ENCODE measurements at places on chromosomes 16 and 17. TPM values are rescaled to one million over a fixed set of nuclear protein-coding genes. Genes with fewer than 3 reads are reported as not detected.

The SHBG gene
- 0.14 TPM for polyA plus RNA-seq

The C16orf96 gene
- polyA plus RNA-seq: 0.04 TPM

The USP36 gene
- polyA plus RNA-seq: 17.0 TPM

The AOC3 gene
- polyA plus RNA-seq: 9.7 TPM

The C17orf78 gene
- not detected for polyA plus RNA-seq

The DHX58 gene
- polyA plus RNA-seq: 17.8 TPM

The PPY gene
- not detected for polyA plus RNA-seq

The ZFP3 gene
- polyA plus RNA-seq: 1.5 TPM

The SLC52A1 gene
- 0.92 TPM for polyA plus RNA-seq

The HIRIP3 gene
- 6.3 TPM for polyA plus RNA-seq

The CHRNE gene
- 0.47 TPM for polyA plus RNA-seq

The STX1B gene
- polyA plus RNA-seq: 0.29 TPM

The LPO gene
- not detected for polyA plus RNA-seq

The MAPT gene
- 4.7 TPM for polyA plus RNA-seq

The BFAR gene
- 14.9 TPM for polyA plus RNA-seq

The CTRB1 gene
- 2.0 TPM for polyA plus RNA-seq

The ASB16 gene
- 0.19 TPM for polyA plus RNA-seq

The KRTAP4-5 gene
- not detected for polyA plus RNA-seq

The MFSD11 gene
- polyA plus RNA-seq: 15.4 TPM

The ARHGDIG gene
- polyA plus RNA-seq: 0.24 TPM

The FBXO39 gene
- 0.28 TPM for polyA plus RNA-seq

The USP43 gene
- polyA plus RNA-seq: 5.7 TPM

The SLC13A2 gene
- 0.02 TPM for polyA plus RNA-seq

The RNF227 gene
- polyA plus RNA-seq: 3.5 TPM

The CHMP1A gene
- polyA plus RNA-seq: 58.8 TPM

The CD300H gene
- polyA plus RNA-seq: not detected

The TNFSF13 gene
- 5.4 TPM for polyA plus RNA-seq

The IKZF3 gene
- 0.84 TPM for polyA plus RNA-seq

The CAMKK1 gene
- polyA plus RNA-seq: 5.3 TPM

The LYRM9 gene
- 3.9 TPM for polyA plus RNA-seq

The IGSF6 gene
- polyA plus RNA-seq: 1.1 TPM

The G6PC1 gene
- polyA plus RNA-seq: not detected

The CCL17 gene
- polyA plus RNA-seq: 1.1 TPM

The RGS9 gene
- polyA plus RNA-seq: 2.0 TPM

The CMTM1 gene
- 0.14 TPM for polyA plus RNA-seq

The SLC9A5 gene
- 0.43 TPM for polyA plus RNA-seq

The VTN gene
- 0.22 TPM for polyA plus RNA-seq
